ENCODE measurements at places on chromosomes 6 and 20.

GRCh38 chr6:15266423-15266996 is 20.6 kb downstream of the JARID2 start:
- no peak for DNase-seq

- DNase-seq = no peak
Observed at GRCh38 chr6:89118931-89119330, 1.1 kb upstream of the SRSF12 start.

GRCh38 chr20:10347086-10347880 is 86.7 kb downstream of the MKKS start:
- no peak for DNase-seq

GRCh38 chr6:22852101-22852500 is 282.7 kb downstream of the HDGFL1 start:
- DNase-seq = no peak

DNA sequence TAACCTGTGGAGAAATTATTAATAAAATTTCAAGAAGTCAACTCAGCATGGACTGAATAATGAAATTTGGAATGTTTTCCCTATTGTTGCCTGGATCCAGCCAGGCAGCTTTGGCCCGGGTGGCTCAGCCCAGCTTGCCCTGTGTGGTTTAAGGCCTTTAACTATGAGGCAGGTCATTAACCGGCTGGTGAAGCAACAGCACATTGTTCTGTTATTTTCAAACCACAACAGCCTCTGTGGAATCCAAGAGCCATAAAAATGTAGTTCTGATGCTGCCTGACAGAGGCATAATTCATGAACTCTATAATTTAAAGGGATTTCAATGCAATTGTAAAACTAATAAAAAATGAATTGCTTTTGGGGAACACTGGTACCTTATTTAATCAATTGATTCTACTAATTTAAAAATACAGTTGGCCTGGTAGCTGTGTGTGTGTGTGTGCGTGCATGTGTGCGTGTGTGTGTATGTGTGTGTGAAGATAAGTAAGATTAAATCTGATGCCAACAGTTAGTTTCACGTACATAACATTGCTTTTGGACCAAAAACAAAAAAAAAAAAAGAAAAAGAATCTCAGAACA is 117.7 kb downstream of the RPS12 start:
- DNase-seq = no peak

DNA sequence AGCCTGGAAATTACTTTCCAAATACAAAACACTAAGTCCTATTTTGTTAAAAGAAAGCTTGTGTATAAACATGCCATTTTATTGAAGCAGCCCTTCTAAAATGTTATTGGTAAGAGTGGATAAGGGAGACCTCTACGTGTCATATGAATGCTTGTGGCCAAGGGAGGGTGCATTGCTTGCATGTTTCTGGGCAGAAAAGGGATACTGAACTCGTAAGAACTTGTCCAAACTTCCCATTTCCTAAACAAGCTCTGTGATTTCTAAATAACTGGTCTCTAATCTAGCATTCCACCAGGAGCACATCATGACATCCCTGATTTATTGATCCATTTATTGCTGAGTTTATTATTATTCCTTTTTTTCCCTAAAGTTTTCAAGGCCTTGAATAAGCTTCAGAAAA is 474.1 kb downstream of the CD109 start:
- DNase-seq = no peak

GRCh38 chr6:36068012-36068392 is 40.4 kb downstream of the MAPK14 start:
- no peak for DNase-seq

All from right renal cortex interstitium (tissue), 3 donors.